ENCODE measurements at places on chromosomes 2 and 18.

GRCh38 chr2:219643788-219644398 is 16.5 kb downstream of the SLC4A3 start:
- DNase-seq = no peak

DNA sequence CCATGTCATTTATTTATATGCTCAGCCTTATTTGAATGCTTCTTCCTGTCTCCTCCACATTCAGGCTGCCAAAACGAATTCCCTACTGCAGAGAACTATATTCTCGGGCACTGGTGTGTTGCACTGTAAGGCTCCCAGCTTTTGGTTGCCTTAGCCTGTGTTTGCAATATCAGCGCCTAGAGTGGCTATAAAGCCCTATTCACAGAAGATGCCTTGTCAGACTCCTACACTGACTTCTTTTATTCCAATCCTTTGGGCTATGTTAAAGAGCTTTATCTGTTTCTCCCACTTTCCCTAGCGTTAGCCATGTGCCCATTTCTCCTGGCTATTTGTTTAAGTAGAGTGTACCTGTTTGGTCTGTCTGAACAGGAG is 62.4 kb upstream of the EHBP1 start:
- DNase-seq = no peak

- no peak for DNase-seq
Measured at GRCh38 chr18:43396266-43396665, 119.0 kb upstream of the SYT4 start.

- DNase-seq = no peak
Measured at GRCh38 chr2:167859676-167860075, 387.7 kb downstream of the STK39 start.

GRCh38 chr2:168997118-168997521 is 34.0 kb downstream of the ABCB11 start:
- DNase-seq = no peak

All from hypothalamus (tissue), 51 donors.